ENCODE measurements at places on chromosomes 5 and 9.
A peak's percentile ranks its signal among the peaks of the same experiment; 100 is the strongest.

- DNase-seq = no peak
Observed at GRCh38 chr9:118984607-118985006, 384.6 kb downstream of the BRINP1 start.

- no peak for DNase-seq
Observed at GRCh38 chr5:155080721-155081120, 67.2 kb downstream of the KIF4B start.

- DNase-seq = no peak
Observed at GRCh38 chr5:135364421-135365262, 34.4 kb downstream of the MACROH2A1 start.

GRCh38 chr9:24118190-24118589 lies 292.1 kb upstream of the ELAVL2 start:
- DNase-seq = no peak

DNA sequence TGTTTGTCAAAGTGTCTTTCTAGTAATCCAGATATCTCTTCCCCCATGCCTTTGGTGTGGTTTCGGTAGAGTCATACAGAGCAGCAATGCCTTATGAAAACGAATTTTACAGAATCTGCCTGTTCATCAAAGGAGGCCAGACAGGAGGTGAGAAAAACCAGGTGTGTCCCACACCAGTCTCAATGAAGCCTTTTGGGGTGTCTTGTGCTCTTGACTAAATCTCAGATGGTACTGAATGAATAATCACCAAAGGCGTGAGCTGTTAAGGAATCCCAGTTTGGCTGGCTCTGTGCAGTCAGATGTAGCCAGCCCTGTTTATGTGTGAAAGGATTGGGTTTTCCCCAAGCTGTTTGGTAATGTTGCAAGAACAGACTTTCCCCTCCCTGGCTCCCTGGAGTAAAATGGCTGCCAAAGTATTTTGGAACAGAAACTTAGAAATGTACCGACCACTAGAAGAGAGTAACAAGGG lies 70.8 kb upstream of the CDKN2B start:
- no peak for DNase-seq

GRCh38 chr5:170300361-170301013 lies 2.9 kb upstream of the LCP2 start:
- no peak for DNase-seq

DNA sequence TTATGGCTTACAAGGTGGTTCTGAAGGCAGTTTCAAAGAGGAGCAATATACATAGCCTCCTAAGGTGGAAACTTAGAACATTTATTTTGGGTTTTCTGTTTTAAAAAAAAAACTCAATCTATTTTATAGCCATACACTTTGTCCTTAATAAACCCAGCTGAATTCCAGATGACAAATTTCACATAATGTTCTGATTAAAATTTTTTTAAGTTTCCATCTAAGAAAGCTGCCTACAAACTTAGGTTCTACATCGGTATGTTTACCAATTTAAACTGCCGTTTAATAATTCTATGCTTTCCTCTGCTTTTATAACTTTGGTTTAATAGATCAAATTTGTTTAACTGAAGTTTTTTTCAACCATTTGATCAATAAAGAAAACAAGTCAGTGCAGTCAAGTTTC lies 12.5 kb downstream of the NR3C1 start:
- DNase-seq = no peak

- no peak for DNase-seq
Observed at GRCh38 chr9:89185980-89186379, 7.4 kb upstream of the SHC3 start.

DNA sequence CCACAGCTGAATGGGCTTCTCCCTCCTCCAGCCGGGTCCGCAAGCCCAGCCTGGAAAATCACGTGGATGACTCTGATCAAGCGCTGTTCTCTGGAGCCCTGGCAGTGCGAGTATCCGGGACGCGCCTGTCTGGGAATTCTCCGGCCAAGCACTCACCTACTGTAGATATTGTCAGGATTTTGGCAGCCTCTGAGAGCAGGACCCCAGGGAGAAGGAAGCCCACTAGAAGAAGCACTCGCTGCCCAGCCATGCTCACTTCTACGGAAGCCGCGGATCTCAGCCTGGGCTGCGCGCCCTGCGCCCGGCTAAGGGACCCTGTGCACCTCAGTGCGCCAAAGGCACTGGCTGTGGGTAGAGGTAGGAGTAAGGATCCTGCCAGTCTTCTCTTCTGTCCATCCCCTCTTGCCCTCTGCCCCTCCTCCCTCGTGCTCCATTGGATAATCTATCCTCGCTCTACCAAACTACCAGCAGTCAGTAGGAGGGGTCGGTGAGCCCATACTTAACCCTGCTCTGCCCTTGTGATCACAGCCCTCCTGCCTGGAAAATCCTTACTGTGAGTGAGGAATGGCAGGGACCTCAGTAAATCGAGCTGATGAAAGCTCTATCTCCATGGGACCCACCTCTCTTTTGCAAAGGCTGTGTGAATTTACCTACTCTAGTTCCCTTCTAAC lies at the start of gene UGT3A2:
Gene UGT3A2, minus strand, starts transcription at position 343 of the 671 bp plus-strand sequence. Its CDS starts 93 bp downstream, at position 250.
- DNase-seq = peak; percentile 30

- DNase-seq = no peak
Observed at GRCh38 chr5:95241635-95242034, 43.3 kb downstream of the MCTP1 start.

DNA sequence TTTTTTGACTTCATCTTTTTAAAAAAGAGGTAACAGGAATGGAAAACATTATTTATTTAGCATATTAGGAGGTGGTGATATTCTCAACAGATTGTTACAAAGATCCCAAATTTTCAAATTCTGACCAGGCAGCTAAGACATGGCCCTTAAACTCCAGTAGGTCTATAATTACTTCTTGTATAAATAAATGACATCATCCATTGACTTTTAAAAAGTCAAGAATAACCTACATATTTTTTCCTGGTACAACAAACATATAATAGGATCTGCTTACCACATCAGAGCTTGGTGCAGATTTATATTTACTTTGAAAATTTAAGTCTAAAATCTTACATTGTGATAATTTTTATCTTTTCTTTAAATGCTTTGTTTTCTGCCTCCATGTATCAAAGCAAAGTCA lies 92.2 kb upstream of the TRPM3 start:
- no peak for DNase-seq

GRCh38 chr9:18821788-18822187 lies 211.2 kb downstream of the SAXO1 start:
- peak; percentile 59 for DNase-seq

GRCh38 chr5:63043792-63044191 lies 465.2 kb downstream of the LRRC70 start:
- DNase-seq = no peak
